Activated CD8-positive, alpha-beta memory T cell treated with anti-CD3 and anti-CD28 coated beads for 1 hour (primary cell): ENCODE measurements at places on chromosomes 5 and 9.

GRCh38 chr5:136810261-136810801 lies 445.0 kb upstream of the TRPC7 start:
- DNase-seq = no peak

DNA sequence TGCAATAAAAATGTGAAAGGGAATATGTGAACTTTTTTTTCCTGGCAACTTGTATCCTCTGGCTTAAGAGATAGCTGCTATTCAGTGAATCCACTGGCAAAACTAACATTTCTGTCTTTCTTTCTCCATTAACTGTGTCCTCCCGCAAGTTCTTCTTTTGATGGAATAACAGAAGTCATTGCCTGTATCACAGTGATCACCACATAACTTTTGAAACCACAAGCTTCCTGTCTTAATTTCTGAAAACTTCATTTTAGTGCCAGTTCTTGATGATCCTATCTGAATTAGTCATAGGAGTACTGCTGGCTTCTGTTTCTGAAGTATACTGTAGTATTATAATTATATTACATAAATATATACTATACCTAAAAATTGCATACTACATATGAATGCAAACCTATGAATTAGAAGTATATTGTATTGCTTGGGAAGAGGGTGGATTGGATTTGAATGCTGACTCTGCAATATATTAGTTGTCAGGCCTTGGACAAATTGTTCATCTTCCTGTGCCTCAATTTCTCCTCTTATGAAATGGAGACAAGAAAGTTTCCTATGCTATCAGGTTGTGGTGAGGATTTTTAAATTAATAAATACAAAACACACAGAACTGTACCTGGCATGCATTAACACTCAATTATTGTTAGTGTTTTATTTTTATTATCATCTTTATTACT lies 441.6 kb downstream of the CETN3 start:
- no peak for DNase-seq

GRCh38 chr5:157729858-157730257 lies 1.4 kb upstream of the THG1L start:
- no peak for DNase-seq

DNA sequence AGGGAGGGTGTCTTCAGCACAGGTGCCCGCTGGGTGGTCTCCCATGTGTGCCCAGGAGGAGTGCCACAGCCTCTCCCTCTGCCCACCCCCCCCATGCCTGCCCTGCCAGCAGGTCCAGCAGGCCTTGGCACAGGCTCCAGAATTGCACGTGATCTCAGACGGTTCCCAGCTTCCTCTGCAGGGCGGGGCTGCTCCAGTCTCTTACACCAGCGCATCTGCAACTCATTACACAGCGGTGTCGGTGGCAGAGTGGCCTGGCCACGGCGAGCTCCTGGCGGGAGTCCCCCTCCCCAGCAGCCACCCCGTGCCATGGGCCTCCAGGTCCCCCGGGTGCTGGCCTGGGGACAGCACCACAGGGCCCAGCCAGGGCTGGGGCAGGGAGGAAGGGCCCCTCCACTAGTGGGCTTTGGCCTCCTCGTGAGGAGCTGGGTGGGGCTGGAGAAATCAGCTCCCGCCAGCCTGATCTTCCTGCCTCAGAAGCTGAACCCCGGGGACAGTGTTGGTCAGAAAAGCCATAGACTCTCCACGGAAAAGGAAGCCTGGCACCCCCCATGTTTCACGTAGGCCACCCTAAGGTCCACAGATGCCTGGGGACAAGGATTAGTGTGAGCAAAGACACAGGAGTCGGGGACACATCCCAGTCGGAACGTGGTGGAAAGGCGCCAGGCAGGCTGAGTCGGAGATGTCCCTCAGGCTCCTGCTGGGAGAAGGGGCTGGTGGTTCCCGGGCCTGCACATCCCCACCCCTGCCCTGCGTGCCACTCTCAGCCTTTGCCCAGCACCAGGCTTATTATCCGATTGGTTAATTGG lies 40.2 kb downstream of the RXRA start:
- DNase-seq = no peak

GRCh38 chr5:121695307-121695706 lies 156.4 kb upstream of the FTMT start:
- no peak for DNase-seq

DNA sequence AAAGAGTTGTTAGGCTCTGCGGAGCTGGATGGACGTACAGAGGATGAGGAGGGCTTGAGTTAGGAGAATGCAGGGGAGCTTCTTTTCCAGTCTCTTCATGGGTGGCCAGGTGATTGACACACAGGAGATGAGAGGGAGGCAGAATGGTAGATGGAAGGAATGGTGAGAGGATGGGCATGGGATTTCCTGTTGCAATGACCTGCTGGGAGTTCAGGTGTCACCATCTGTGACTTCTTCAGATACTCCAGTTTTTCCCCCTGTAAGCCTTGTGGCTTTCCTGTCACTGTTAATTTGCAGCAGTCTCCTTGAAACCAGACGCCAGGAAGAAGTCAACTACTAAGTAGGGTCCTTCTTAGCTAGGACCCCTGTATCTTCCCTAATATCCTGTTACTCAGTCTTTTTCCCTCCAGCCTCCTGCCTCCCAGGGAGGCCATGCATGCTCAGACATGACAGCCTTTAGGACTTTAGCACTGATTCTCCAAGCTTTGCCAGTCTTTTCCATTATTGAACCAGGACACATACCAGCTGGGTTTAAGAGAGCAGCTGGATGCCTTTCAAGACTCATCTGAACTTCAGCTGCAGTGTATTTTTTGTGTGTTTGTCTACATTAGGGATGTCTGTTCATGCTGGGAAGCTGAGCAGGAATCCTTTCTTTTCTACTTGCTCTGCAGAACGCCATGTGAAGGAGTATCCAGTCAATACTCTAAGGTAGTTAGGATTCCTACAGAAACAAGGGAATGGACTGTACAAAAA lies 67.2 kb upstream of the CD180 start:
- no peak for DNase-seq

GRCh38 chr5:62942384-62942783 lies 363.8 kb downstream of the LRRC70 start:
- DNase-seq = no peak

DNA sequence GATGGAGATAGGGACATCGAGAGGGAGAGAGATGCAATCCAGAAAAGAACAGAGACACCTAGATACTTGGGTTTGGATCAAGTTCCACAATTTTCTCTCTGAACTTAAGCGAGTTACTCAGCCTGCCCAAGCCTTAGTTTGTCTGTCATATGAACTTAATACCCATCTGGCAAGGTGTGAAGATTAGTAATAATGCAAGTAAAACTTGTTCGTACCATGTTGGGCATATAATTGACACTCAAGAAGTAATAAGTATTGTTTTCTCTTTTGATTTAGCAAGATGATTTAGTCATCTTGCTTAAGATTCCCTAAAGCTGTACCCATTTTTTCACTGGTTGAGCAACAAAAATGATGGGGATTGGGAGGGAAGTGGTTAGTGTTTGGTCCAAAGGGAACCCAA lies 7.5 kb downstream of the RABGAP1 start:
- DNase-seq = no peak

- no peak for DNase-seq
These were observed 49.4 kb upstream of the FKTN start for GRCh38 chr9:105508530-105508929.

DNA sequence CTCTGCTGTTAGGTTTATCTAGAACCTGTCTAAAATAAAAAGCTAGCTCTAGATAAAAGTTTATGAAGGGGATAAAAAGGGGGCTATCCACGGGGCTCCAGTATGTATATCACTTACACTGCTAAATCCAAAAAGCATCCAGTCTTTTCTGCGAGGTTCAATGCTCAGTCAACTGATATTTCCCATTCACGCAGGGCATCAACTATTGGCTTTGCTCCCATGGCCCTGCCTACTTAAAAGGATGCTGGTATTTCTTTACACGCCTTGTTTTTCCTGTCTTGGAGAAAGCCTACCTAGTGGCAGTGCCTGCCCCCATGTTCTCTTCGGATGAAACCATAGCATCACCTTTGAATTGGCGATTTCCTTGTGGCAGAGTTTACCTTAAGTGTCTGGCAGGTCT lies 8.1 kb downstream of the SPRY4 start:
- DNase-seq = no peak

- no peak for DNase-seq
These were observed 11.8 kb downstream of the NDFIP1 start for GRCh38 chr5:142120247-142120935.

DNA sequence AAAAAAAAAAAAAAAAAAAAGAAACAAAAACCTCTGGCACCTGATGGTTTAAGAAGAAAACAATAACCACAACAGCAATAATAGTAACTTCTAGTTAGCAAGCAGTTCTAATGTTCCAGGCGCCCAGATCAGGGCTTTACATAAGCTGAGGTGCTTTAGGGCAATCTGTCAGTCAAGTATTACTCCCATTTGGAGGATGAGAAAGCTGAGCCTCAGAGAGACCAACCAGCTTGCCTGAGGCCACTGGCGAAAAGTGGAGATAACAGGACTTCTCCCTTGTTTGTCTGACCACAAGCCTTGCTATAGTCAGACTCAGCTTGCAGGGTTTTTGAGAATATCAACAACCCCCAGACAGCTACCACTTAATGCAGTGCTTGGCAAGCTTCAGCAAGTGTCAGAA lies 83.5 kb upstream of the BOD1 start:
- DNase-seq = no peak

DNA sequence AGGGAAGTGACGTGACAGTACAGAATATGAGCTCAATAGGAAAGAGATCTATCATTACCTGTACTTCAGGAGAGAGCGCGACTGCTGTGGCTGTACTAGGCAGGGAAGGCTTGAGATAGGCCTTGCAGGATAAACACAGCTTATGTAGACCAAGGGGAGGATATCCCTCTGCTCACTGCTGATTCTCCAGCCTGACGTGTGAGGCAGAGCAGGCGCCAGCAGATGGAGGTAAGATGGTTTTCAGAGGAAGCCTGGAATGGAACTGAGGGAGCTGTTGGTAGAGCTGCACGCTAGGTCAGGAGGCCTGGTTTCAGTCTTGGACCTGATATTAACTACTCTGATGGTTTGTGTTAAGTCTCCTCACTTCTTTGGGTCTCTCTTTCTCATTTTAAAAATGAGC lies 291.4 kb downstream of the YTHDC2 start:
- no peak for DNase-seq

GRCh38 chr9:120410925-120411501 lies 169.0 kb downstream of the CDK5RAP2 start:
- no peak for DNase-seq

- no peak for DNase-seq
These were observed 488.5 kb downstream of the NR2F1-AS1 start for GRCh38 chr5:93092349-93093105.

GRCh38 chr5:131396015-131396414 lies 132.2 kb downstream of the CDC42SE2 start:
- DNase-seq = no peak

- no peak for DNase-seq
These were observed 247.1 kb downstream of the SLCO4C1 start for GRCh38 chr5:102048940-102049339.

- no peak for DNase-seq
These were observed 1.9 kb downstream of the LRRC26 start for GRCh38 chr9:137167747-137168572.

- no peak for DNase-seq
These were observed 31.4 kb upstream of the LPCAT1 start for GRCh38 chr5:1555011-1555807.

DNA sequence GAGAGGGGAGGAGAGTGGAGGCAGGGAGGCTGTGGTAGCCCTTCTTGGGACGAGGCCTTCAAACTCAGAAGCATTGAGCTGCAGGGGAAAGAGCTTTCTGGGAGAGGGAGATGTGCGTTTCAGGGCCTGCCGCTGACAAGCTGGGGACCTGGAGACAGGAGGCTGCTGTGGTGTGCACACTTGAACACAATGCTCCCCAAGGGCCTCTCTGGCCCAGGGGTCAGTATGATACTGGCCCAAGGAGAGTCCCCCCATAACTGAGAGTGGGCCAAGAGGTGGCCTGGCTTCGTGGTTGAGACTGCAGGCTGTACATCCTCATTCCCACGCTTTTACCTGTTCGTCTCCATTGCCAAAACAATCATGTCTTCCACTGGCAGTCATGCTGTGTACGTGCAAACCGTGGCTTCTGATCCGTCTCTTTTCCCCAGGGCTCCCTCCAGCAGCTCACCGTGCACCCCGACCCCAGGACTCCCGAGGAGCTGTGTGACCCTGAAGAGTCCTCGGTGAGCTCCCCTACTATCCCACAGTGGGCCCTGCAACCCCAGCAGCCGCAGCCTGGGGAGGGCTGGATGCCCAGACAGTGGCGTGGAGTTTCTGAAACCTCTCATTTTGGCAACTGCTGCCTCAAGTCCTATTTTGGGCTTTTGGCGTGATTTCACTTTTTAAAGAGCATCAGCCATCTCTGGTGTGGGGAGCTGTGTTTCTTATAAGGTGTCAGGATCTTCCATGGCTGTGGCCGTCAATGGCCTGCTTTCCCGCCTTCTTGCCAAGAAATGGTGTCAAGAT lies 43.4 kb downstream of the COL15A1 start:
- no peak for DNase-seq

DNA sequence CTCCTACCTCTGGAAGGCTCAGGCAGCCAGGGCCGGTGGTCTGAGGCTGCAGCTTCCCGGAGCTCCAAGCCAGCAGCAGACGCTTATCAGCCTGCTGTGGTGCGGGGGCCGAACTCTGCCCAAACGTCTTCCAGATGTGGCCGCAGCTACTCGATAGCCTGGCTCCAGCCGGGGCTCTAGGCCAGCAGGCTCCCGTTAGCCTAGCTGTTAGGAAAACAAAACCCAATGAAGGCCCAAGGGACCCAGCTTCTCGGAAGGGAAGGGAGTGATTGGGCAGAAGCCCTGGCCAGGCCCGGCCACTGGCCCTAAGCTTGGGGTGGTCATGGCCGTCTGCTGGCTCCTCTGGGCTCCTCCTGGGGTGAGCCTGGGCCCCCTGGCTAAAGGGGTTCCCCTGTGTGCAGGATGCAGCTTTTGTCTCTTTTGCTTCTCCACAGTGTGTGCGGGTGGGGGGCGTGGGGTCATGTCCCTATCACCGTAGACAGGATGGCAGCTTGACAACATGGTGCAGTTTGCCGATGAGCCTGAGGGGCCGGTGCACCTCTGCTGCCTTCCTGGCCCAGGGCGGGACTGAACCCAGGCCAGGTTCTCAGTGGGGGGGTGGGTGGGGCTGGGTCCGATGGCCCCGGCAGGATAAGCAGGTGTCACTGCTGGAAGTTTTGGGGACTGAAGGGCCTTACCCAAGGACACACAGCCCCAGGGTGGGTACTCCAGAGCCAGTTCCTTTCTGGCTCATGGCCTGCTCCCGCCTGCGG lies 18.7 kb downstream of the MYMK start:
- no peak for DNase-seq

DNA sequence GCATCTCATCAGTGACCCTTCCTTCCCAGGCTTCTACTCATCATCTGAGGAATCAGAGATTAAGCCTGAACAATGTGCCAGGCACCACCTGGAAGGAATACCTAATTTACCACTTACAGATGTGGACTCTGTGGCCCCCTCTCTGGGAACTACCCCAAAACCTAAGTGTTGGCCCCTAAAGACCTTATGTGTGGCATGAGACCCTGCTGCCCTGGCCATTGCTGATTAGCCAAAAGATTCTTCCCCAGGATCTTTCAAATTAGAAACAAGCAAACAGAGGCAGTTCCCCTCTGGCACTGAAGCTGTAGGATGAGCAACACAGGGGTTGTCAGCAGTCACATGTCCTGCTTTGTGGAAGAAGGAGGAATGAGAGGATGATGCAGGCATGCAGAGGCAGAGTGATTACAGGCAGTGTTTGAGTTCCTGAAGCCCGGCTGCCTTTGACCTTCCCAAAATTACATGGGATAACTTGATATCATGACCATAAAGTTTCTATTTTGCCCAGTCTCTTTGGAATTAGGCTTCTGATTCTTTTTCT lies 10.6 kb downstream of the SPINK4 start:
- no peak for DNase-seq
